ENCODE measurements at places on chromosomes 12 and 14. TPM values are rescaled to one million over a fixed set of nuclear protein-coding genes. Genes with fewer than 3 reads are reported as not detected.

GRCh38 chr14:58961045-58961731, 227.3 kb upstream of the DAAM1 start:
- no peak for DNase-seq

DNA sequence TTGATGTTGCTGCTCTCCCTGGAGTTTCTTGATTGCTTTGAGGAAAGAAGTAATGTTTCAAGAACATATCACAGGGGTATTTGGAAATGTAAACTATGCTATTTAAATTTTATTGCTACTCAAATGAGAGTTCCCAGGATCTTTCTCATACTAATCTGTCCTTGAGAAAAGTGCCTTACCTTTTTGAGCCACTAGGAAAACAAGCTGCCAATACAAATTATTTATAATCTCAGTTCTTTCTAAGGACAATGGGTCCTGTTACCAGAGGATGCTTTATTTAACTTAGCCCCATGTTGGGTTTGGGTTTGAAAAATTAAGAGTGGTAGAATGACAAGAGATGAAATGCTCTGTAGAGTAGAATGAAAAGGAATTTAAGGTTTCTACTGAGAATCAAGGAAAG, 258.2 kb upstream of the PRKD1 start:
- no peak for DNase-seq

DNA sequence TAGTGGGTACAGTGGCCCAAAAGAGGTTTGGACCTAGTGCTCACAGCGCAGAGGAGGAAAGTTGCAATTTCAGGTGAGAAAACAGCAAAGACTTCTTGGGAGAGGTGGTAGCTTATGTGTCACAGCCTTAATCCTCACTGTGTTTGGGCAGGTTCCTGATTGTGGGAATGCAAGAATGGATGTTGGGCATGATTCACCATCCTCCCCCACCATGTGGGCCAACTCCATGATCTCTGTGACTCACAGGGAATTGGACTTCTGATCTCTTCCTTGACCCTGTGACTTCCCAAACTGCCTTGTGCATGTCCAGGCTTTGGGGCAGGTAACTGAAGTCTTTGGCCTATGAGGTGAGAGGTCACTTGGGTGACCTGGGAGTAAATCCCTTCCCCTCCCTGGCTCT, 1.8 kb upstream of the CHST11 start:
- DNase-seq, result no peak

- DNase-seq, result no peak
Measured at GRCh38 chr12:109134186-109134917, 18.0 kb downstream of the ACACB start.

GRCh38 chr12:116710370-116711150, 27.3 kb downstream of the SPRING1 start:
- DNase-seq, result no peak

DNA sequence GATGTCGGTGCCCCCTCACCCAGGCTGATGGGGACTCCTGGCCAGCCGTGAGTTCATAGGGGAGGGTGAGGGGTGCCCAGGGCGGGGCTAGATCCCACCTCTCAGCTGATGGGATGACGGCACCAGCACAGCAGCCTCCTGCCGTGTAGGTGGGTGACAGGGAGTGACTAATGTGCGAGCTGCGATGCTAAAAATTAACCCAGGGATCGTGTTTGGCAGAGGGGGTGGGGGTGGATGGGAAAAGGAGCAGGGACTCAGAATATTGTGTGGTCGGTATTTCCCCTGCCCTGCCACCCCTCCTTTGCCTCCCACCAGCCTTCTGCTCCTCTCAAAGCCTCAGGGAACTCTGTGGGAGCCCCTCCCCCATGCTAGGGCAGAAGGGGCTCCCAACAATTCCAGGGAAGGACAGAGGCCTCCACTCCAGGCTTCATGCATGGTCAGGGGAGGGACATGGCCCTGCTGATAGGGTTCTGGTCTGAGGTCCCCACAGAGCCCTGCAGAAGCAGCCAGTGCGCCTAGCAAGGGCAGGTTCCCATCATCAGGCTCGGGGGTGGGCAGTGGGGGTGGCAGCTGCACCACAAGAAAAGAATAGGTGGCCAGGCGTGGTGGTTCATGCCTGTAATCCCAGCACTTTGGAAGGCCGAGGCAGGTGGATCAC, 12.5 kb downstream of the TAMALIN start:
- DNase-seq, result no peak

- DNase-seq, result no peak
Measured at GRCh38 chr12:87513536-87514280, 515.5 kb downstream of the C12orf50 start.

DNA sequence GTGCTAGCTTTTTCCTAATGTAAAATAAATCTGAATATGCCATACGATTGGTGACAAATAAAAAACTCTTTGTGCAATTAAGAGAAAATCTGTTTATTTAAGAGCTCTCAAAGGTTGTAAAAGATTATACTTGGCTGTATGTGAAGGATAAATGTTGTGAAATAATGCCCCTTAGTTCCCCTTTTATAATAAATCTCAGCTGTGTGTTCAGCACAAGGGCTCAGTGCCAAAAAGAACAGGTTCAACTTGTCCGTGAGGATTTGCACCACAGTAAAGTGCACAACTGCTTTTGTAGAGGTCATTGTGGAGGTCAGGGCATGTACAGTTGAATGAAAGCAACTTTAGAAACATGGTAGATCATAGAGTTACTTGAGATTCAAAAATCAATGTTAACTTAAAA, 118.6 kb downstream of the TRMT5 start:
- peak; percentile 75 for DNase-seq

GRCh38 chr12:32983968-32984367, 87.4 kb upstream of the PKP2 start:
- DNase-seq, result no peak

- DNase-seq, result no peak
Measured at GRCh38 chr12:77760271-77761025, 70.2 kb upstream of the NAV3 start.

DNA sequence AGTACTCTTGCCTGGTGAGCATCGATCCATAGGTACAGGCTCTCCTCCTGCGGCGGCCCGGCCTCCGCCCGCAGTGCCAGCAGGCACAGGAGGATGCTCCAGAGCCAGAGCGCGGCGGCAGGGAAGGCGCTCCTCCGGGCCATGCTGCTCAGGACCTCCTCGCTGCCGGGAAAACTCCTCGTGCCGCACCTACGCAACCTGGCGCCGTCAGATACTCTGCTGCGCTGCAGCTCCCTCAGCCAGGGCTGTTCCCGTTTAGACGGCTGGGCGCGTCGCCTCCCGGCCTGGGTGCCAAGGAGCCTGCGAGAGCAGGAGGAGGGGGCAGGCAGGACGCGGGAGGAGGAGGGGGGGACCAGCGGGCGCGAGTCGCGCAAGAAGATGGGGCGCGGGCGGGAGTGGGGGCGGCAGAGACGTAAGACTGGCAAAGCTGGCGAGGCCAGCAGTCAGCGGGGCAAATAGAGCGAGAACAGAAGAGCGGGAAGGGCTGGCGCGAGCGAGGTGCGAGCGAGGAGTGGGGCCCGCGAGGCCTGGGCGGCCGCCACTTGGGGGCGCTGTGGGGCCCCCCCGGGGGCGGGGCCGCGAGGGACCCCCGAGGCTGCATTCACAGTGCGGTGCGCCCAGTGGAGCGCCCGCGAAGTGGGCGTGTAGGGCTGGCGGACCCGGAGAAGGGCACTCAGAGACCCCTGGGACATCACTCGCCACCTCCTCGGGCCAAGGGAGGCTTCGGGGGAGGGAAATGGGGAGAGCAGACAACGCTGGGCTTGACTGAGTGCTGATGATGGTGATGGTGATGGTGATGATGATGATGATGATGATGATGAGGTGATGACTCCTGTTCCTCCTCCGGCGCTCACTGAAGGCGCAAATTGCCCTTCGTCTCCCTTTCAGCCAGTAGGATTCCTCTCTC, at the start of gene WIF1:
WIF1 (minus strand) TSS at position 257 of the 907 bp plus-strand sequence; CDS start at position 143, 114 bp downstream.
- peak; percentile 34 for DNase-seq

DNA sequence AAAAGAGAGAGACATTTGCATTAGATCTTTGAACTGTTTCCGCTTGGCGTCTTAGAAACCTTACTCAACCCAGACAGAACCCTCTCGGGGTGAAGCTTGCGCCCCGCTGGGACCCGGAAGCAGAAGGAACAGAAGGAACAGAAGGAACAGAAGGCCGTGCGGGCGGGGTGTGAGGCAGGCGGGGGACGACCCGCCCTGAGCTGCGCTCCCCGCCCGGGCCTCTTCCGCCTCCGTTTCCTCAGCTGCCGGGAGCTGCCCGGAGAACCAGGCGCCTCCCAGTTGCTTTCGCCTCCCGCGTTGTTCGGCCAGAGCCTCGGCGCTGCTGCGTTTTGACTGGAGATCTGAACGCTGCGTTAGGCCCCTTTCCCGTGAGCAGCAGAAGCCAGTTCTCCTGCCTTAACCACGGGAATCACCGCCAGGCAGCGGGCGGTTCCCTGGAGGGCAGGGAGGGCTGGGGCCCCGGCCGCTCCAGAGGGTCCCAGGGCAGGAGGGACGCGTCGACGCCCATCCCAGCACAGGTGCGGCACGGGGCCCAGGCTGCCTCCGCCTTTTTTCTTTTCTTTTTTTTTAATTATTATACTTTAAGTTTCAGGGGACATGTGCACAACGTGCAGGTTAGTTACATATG, 19.3 kb upstream of the MMP17 start:
- no peak for DNase-seq

DNA sequence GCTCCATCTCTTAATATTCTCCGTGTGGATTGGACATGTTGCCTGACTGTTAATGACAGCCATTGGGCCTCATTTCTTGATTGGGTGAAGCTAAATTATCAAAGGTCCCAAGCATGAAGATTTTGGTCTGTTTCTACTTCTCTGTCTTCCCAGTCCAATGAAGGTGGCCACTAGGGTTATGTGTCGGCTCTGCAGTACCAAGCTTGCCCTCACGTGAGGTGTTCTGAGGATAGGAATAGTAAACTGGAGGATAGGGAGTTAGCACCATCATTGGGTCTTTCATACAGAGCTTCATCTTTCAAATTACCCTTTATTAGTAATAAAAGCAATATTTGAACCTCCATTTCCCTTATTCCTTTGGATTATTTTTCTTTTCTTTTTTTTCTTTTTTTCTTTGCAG, 21.9 kb upstream of the BICD1 start:
- no peak for DNase-seq

DNA sequence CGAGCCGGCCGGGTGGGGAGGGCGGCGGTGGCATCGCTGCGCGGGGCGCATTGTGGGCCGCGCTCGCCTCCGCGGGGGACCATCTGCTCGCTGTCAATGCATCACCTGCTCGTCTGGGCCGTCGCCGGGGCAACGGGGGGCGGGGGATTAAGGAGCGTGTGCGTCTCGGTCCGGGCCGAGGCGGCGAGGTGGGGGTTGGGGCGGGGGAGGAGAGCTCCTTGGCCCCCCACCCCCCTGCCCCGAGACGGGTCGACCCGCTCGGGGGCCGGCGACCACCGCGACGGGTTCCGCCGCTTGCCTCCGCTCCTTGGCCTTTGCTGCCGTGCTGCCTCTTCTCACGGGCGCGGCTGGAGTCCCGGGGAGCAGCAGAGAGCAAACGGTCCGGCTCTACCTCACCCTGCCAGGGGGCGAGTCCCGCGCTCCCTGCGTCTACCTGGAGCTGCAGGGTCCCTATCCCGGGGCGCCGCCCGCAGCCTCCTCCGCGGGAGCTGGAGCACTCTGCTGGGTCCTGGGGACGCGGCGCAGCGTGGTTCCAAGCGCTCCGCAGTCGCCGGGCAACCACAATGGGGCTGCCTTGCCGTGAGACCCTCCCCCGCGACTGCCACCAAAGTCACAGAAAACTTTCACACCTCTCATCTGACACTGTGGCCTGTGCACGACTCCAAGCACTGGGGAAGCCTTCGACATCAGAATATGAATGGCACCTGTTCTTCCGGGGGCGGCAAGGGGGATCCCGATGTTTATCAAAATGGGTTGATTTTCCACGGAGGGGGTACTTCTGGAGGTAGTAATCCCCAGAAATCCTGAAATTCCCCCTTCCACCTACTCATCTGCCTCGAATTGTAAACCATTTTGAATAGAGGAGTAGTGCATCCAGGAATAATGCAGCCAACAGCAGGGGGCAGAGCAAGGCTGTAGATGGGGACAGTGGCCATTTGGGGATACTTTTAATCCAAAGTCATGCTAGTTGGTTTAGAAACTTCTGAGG, at the start of gene C12orf42:
C12orf42 (minus strand) TSS at position 500 of the 988 bp plus-strand sequence. CDS start 17,542 bp downstream, outside the sequence.
- peak; percentile 57 for DNase-seq

DNA sequence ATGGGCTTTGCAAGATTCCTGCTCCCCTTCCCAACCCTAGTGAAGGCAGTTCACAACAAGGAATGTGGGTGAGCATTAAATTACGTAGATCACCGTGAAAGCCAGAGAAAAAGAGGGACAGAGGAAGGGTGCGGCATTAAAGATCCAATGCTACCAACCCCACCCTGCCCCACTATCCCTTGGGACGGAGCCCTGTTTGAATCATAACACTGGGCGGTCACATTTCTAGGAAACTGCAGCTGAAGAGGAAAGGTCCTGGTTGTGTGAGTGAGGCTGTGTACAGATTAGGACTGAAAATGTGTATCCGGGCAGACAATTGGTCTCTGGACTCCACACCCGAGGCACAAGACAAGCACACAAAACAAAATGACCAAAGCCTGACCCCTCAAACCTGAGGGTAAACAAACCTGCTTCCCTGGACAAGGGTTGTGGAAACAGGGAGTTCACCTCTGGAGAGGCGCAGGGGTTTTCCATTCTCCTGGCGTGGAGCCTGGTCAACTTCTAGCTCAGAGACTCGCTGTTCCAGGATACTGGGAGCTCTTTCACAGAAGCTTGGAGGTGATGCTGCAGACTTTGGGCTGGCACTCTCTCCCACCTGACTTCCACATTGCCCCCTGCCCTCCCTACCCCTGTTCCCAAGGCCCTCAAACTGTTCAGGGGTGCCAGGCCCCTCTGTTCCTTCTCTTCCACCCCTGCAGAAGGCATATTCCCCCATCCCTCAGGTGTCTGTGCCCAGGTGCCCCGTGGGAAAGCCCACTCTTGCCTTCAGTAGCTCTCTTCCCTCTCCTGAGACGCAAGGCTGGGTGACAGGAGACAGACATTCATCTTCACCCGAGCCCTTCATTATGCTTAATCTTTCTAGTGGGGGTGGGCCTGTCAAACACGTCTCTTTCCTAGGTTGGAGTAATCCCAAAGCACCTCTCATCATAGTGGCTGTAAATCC, 16.5 kb downstream of the NINJ2 start:
- peak; percentile 38 for DNase-seq

- DNase-seq, result peak; percentile 36
Measured at GRCh38 chr14:55430024-55430690, 10.3 kb downstream of the TBPL2 start.

- DNase-seq, result no peak
Measured at GRCh38 chr14:75281654-75282019, 3.0 kb downstream of the FOS start.

DNA sequence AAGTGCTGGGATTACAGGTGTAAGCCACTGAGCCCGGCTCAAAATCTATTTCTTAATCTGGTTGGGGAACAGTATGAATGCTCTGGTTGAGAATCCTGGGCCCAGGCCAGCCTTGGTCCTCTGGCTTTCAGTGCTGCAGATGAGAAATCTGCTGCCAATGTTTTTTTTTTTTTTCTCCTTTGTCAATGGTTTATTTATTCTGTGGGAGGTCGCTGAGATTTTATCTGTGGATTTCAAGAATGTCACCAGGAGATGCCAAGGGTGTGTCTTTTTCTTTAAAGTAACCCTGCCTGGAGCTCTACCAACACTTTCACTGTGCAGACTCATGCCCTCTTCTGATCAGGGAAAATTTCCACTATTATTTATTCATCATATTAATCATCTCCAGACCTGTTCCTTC, 3.6 kb downstream of the SLC25A29 start:
- no peak for DNase-seq

- DNase-seq, result no peak
Measured at GRCh38 chr14:70896981-70897380, 10.3 kb upstream of the PCNX1 start.

GLRX5 gene
- 56.4 TPM for total RNA-seq

HOXC12 gene
- not detected for total RNA-seq

PITPNM2 gene
- 17.6 TPM for total RNA-seq

PRPF39 gene
- 24.4 TPM for total RNA-seq

RIPK3 gene
- total RNA-seq, result 56.6 TPM

DBX2 gene
- not detected for total RNA-seq

STXBP6 gene
- 28.3 TPM for total RNA-seq

DPPA3 gene
- not detected for total RNA-seq

SCN8A gene
- 9.2 TPM for total RNA-seq

Data from left colon (tissue), 2 donors.